Urinary bladder (tissue), 4 donors: ENCODE measurements at places on chromosomes 12 and 14. TPM values are rescaled to one million over a fixed set of nuclear protein-coding genes. Genes with fewer than 3 reads are reported as not detected.
A peak's percentile ranks its signal among the peaks of the same experiment; 100 is the strongest.

GRCh38 chr12:31406345-31406744 lies 80.4 kb upstream of the SINHCAF start:
- DNase-seq, result no peak

DNA sequence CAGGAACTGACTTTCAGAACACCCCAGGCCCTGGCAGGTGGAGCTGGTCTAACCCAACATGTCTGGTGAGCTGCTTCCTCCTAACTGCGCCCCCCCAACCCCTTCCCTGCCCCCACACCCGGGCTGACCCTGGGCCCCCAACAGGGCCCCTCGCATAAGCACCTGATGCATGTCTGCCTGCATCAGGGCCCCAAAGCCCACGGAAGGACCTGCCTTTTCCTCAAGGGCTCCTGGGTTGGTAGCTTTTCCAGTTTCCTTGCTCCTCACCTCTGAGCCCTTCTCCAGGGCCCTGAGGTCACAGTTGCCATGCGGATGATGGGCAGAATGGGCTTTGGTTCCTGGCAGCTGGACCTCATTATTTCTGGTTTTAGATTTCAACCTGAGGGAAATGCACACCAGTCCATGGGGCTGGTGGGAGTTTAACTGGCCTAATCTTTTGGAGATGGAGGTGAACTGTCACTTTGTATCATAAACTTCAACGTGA lies 18.5 kb downstream of the TESC start:
- DNase-seq, result no peak

DNA sequence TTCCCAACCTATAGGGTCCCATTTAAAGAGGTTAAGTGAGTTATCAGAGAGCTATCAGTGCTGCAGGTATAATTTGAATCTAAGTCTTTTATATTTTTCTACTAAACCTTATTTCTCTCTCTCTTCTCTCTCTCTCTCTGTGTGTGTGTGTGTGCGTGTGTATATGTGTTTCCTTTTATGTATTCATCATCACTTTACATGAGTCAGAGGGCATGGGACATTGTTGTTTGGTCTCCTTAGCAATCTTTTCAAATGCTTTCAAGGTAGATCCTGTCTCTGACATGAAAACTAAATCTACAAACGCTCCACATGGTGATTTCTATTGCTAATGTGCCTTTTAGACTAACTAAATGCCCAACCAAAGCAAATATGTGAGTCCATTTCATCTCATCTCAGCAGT lies 459.7 kb downstream of the BTG1 start:
- no peak for DNase-seq

Gene LIN7A
- 31.2 TPM for total RNA-seq

- no peak for DNase-seq
Observed at GRCh38 chr14:38948171-38948570, 154.9 kb downstream of the SEC23A start.

DNA sequence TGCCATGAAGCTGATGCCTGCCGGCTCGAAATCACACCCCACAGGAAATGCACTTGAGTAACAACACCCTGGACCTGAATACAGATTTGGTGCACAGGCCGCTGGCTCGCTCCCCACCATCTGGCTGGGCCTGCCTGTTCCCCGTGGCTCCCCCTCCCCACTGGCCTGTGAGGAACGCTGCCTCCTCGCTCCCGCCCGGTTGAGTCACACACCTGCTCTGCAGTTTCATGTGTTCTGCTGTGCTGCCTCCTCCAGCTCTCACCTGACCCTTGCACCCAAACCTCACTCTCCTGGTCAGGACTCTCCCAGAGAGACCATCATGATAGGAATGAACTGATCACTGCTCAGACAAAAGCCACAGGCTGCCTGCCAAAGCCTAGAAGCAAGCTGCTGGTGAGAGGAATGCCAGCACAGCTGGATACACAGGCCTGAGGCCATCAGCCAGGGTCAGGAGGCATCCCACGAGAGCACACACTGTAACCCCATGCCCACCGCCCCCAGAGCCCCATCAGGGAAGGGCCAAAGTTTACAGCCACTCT lies 3.8 kb upstream of the SIVA1 start:
- DNase-seq, result no peak

- peak; percentile 4 for DNase-seq
Observed at GRCh38 chr12:48717252-48717695, 767 bp upstream of the CCNT1 start.

DNA sequence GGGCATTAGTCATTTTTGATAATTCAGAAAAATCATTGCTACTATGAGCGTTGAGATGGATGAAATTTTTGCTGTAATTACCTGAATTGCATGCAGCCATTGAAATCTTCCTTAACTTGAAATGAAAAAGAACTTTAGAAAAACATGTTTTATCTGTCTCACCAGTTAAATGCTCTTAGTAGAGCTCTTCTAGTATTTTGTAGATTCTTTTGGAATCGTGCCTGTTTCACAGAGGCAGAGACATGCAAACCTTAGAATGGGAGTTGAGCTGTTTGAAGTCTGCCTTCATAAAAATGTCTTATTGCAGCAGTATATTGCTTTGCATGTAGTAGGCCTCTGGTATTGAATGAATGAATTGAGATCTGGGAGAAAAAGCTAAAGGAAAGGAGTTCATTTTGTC lies 4.2 kb downstream of the PEX5 start:
- DNase-seq, result no peak

DNA sequence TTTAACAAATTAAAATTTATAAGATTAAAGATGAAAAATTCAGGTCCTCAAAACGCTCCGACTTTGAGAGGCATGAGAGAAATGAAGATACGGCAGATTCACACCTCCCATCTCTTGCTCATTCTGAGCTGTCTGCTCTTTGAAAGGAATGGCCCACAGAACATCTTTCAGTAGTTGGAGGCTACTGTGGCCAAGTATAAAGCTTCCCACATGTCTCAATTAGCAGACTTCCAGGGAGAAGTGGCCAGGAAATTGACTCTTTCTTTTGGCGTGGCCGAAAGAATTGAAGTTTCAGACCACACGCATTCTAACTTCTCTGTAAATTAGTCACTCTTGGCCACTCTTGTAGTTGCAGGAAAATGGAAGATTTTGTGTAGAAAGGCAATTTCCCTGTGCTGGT lies 129.2 kb downstream of the DIP2B start:
- DNase-seq, result no peak

DNA sequence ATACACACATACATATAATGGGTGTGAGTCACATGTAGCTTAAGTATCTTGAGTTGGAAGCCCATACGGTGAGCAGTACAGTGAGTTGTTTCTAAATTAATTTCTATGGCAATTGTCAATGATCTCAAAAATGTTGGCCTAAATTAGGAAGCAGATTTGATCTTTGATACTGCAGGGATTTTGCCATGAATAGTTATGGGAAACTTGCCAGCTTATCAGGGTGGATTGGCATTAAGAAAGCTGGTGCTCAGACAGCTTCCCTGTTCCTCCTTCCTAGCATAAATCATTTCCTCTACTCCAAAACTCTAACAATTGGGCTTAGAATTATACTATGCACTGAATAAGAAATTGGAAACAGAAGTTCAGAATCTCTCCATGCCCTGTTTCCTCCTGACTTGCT lies 150.9 kb upstream of the FRMD6 start:
- no peak for DNase-seq

Gene BCL2L2
- 19.2 TPM for total RNA-seq

GRCh38 chr14:76937181-76938091 lies 91.1 kb downstream of the IRF2BPL start:
- DNase-seq, result no peak

DNA sequence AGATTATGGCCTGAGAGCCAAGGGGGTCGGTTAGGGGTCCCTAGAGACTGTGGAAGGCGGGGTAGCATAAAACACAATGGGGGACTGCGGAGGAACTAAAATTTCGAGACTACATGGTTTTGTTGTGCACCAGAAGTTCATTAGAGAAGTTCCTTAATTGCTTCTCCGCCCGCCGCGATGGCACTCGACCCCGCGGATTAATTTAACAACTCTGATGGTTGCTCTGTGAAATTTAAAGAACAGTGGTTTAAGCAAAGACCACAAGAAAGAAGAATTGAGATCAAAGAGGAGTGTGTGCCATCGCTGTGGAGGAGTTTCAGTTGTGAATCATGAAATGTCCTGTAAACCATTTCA lies 1.4 kb upstream of the CCDC88C start:
- no peak for DNase-seq

Gene NTS
- total RNA-seq, result 27.4 TPM

- no peak for DNase-seq
Observed at GRCh38 chr14:68834816-68835215, 41.9 kb upstream of the ZFP36L1 start.

DNA sequence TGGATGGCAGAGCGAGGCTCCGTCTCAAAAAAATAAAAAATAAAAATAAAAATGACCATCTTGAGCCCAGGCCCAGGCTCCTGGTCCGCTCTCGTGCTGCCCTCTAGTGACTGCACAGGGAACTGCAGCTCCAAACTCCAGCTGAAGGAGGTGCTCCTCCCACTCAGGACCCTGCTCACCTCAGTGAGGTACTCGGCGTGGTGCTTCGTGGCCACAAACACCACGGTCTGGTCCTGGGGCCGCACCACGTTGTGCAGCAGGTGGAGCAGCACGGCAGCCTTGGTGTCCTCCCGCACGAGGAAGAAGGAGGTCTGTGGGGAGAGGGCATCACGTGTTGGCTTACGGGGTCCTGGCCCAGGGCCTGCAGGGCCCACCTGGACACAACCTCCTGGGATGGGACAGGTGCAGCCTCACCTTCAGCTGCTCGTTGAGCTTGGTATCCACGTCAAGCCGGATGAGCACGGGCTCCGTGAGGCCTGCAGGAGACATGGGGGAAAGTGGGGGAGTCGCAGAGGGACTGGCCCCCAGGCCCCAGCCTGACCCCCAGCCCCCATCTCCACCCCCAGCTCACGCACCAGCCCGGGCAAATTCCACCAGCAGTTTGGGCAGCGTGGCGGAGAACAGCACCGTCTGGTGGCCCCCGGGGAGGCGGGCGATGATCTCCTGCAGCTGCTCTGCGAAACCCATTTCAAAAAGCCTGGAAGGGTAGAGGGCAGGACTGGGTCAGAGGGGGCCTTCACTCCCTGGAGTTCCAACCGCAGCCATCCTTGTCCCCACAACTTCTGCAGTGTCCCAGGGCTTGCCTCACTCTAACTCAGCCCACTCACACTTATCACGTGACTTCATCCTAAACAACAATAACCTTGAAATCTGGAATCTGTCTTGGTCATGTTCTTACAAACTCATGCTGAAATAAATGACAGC lies 10.6 kb downstream of the DDX54 start:
- DNase-seq, result no peak

DNA sequence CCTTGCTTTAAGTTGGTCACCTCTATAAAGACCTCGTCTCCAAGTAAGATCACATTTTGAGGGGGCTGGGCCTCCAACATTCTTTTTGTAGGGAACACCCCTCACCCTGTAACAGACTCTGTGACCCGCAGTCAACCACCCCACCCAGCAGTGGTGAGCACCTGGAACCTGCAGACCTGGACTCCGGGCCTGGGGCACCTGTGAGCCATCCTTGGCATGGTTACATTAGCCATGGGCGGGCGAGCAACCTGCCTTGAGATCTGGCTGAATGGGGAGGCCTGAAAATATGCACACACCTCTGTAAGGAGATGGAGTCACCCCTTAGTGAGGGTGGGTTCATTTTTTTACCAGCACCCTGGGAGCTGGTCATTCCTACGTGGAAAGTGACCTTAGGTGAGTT lies 95.3 kb downstream of the RIMBP2 start:
- no peak for DNase-seq

DNA sequence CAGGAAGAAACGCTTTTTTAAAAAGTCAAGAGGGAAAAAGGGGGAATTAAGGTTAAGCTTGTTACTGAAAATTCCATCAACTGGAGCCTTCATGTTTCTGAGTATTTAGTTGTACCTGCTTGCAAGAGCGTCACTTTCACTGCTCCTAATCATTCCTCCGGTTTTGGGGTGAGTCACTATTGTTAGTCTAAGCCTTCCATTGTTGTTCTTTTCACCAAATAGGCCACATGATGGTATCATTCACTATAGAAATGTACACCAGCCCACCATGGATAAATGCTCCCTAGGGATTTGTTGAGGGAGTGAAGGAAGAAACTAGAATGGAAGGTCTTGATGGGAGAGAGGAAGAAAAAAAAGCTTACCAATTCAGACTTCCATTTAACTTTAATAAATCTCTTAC lies 3.0 kb downstream of the IL22 start:
- DNase-seq, result no peak

DNA sequence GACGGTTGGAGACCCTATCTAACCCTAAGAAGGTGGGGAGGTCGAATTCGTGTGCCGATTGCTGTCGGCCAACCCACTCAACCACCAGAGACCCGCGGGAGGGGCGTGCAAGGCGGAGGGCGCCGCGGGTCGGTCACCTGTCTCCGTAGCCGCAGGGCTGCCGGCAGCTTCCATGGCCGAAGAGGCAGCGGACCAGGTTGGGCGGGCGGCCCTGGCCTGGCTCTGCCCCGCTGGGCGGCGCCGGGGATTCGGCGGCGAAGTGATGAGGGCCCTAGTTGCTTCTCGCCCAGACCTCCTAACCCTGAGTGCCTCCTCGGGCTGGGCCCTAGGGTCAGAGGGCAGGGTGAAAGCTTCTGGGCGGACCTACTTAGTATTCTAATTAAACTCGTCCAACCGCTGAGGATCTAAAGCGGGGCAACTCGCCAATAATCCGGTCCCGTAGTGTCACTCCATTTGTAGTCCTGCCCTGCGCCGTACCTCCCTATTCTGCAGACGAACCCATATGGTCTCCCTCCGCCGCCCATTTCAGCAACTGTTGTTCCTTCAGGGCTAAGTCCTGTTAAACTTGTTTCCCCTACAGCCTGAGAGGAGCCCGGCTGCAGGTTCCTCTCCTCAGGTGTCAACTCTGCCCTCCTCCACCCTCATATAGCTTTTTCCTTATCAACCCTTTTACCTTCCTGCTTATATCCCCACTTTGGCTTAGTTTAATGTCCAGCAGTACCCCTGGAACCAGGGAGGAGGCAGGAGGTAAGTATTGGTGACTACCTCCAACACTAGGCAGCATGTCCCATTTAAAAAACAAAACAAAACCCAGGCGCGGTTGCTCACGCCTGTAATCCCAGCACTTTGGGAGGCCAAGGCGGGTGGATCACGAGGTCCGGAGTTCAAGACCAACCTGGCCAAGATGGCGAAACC lies at the start of gene PYM1:
TSS of gene PYM1 (minus strand) at position 307 of the 915 bp plus-strand sequence. CDS start at position 174, 133 bp downstream.
- DNase-seq, result no peak

- no peak for DNase-seq
Observed at GRCh38 chr12:6945613-6946012, 1.8 kb downstream of the C12orf57 start.

DNA sequence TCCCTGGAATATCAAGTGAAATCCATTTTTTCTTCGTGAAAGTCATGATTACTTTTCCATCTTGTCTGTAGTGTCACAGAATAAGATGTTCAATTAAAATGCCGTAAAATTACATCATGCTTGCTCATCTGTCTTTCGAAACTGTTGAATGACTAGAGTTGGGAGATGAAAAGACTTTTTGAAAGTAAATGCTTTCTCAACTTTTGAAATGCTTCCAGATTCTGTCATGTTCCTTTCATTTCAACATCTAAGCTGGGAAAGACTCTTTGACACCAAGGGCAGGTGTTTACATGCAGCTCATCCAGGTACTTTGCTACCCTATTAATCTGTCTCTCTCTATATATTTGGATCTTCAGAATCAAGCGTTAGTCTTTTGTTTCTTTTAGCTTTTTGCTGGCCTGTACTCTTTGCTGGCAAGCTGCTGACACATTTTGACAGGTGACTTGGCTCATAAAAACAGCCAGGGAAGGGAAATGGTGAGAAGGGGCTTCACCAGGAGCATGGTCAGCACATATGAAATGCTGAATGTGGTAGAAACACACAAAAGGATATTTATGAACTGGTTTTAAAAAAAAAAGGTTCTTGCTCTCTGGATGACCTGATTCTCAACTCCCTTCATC lies 77.0 kb upstream of the METAP2 start:
- DNase-seq, result no peak

GRCh38 chr12:64826234-64826633 lies 1.8 kb downstream of the TBC1D30 start:
- peak; percentile 45 for DNase-seq

Gene LRRC10
- total RNA-seq, result not detected
